T-helper 17 cell (primary cell): ENCODE measurements at places on chromosomes 7 and 10. TPM values are rescaled to one million over a fixed set of nuclear protein-coding genes. Genes with fewer than 3 reads are reported as not detected.

ABCB4 gene
- 0.87 TPM for total RNA-seq

WNT8B gene
- not detected for total RNA-seq

GRCh38 chr10:131841131-131841660 is 59.6 kb upstream of the PPP2R2D start:
- DNase-seq = no peak

DNA sequence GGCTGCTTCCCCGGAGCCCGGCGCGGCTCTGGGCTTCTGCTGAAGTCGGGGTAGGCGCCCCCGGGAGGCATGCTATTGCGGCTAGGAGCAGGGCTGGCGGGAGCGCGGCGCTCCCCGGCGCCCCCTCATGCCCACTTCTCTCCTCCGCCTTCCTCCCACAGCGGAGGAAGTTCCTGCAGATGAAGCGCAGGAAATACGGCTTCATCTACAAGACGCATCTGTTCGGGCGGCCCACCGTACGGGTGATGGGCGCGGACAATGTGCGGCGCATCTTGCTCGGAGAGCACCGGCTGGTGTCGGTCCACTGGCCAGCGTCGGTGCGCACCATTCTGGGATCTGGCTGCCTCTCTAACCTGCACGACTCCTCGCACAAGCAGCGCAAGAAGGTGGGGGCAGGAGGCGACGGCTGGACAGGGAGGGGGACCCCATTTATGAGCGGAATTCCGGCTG is 479 bp downstream of the CYP26A1 start:
- DNase-seq = no peak

DNA sequence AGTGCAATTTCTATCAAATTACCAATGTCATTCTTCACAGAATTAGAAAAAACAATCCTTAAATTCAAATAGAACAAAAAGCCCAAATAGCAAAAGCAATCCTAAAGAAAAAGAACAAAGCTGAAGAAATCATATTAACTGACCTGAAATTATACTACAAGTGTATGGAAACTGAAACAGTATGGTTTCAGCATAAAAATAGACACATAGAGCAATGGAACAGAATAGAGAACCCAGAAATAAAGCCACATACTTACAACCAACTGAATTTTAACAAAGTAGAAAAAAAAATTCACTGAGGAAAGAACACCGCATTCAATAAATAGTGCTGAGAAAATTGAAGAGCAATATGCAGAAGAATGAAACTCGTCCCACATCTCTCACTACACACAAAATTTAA is 142.0 kb upstream of the CHRM2 start:
- DNase-seq = no peak

- no peak for DNase-seq
Observed at GRCh38 chr7:81694711-81695110, 75.1 kb downstream of the HGF start.

GRCh38 chr10:120392671-120393079 is 64.4 kb upstream of the PLPP4 start:
- no peak for DNase-seq

DNA sequence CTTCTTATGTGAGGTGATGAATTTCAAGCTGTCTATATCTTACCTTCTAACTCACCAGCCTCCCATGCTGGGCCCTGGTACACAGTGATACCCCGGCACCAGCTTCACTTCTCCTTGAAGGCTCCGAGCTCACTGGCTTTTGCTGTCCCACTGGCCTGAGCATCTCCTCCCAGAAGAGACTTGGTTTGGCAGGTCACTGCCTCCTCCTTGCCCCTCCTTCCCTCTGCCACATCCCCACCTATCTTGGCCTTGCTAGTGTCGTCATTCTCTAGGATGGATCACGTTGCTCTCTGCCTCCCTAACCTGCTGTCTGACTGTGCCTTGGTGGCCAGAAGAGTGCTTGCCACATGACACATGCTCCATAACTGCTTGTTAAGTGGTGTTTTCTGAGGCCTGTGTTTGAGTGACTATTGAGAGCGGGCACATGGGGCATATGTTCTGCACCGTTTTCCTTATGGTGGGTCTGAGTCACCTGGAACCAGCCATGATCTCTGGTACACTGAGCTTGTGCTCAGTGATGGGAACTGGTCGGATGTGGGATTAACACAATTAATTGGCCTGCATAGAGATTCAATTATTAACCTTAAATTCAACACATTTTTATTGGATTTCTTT is 86.5 kb downstream of the TMEM178B start:
- DNase-seq = no peak

GRCh38 chr7:136179851-136180721 is 202.9 kb upstream of the MTPN start:
- DNase-seq = no peak

DNA sequence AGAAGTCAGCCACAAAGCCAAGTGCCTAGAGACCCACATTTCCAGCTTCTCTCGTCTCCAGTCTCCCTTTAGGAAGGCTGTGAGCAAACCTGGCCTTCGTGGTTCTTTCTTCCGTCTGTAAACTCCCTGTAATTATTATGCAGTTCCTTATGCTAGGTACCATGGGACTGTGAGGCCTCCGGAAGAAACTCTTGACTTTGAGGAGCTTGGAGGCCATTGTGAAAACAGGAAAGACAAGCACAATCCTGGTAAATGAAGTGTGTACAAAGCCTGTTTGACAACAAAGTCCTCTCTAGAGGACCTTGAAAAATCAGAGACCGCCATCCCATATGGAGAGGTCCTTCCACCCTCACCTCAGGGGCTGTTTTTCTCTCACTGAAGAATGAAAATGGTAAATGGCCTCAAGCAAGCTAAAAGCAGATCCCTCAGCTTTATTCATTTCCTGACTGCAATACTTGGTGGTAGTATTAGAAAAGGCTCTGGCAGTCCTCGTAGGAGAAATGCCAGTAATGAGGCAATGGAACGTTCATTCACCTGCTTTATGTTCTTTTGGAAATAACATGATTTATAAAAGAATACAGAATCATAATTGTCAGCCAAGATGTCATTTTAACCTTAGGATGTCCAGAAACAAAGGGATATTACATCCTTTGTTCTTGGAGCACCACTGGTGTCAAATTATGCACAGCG is 926.4 kb downstream of the LRMDA start:
- DNase-seq = no peak

- no peak for DNase-seq
Observed at GRCh38 chr7:130069179-130069977, 956 bp upstream of the KLHDC10 start.
